ENCODE measurements at places on chromosomes 2 and 18.

GRCh38 chr2:128832946-128833663 is 514.4 kb upstream of the HS6ST1 start:
- no peak for DNase-seq

DNA sequence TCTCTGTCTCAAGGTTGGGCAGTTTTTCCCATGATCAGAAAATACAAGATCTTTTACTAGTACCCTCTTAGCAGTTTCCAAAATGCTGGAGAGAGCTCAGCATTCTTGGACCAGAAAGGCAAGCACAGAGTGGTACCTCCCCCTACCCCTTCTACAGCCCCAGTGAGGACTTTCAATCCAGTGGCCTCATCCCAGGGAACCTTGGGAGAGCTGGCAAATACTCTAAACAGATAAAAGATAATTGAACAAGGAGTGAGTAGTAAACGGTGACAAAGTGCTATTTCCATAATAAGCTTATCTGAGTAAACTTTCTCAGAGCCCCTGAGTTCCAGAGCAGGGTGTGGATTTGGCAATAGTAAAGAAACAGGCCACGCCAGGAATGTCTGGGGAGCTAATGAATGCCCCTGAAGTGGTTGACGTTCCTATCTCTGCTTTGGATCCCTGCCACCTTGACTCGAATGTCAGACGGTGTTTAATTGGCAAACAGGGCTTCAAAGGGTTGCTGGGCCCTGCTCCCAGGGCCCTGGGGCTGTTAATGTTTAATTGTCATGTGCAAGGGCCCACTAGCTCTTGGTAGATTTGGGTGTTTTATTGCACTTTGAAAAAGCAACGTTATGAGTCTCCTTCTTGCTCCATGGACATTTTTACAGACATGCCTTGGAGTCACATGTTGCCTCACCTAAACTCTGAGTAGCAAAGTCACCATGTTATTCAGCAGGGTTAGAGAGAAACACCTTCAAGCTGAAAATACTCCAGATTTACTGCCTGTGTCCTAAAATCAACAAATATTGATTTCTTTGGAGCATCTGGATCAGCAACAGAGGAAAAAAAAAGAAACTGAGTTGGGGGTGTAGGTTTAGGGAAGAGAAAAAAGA is 239.9 kb downstream of the CYRIA start:
- no peak for DNase-seq

DNA sequence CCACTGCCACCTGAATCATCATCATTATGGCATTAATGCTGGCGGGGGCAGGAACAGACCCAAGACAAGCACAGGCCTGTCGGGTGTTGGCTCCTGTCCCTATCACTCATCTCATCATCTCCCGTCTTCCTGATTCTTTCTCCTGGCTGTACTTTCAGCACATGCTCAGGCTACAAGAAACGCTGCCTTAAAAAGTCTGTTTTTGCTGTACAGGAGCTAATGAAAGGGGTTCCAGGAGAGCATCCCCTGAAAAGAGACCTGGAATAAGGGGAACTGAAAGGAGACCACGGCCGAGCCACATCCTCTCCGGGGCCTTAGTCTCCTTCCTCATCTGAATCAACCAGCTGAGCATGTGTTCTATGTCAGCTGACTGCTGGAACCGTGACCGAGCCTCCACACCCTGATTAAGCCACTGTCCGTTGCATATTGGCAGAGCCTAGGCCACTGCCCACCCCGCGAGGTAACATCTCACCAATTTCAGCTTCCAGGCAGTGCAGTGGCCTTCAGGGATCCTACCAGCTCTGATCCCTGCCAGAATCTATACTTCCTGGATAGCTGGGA is 62.6 kb downstream of the DNMT3A start:
- DNase-seq = no peak

- DNase-seq = no peak
Measured at GRCh38 chr2:74010087-74010541, 25.4 kb downstream of the TET3 start.

DNA sequence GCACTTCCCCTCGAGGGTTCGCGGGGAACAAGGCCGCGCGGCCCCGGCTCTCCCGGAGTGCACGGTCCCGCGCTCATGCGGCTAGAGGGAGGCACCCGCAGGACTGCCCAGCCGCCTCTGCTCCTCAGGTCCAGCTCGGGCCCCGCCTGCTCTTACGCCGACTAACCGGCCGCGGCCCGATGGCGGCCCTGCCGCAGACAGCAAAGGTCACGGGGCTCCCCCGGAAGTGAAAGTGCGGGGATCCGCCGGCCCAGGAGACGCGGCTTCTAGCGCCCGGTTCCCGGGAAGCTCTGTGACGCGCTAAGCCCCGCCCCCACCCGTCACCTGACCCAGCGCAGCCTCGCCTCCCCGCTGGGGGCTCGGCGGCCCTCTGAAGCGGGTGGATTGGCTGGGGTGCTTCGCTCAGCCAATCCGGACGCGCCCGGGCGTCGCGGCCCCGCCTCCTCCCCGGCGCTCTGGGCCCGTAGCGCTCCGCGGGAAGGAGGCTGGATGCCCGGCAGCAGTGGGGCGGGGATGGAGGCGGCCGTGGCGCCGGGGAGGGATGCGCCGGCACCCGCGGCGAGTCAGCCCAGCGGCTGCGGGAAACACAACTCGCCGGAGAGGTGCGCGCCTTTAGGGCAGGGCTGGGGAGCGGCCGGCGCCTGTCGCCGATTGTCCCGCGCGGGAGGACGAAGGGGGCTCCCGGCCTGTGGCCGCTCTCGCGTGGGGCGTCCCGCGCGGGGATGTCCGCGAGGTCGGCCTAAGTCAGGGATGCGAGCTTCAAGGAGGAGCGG is at the start of gene SCLY:
TSS of gene SCLY (plus strand) at position 460 of the 773 bp plus-strand sequence. CDS start at position 514, 54 bp downstream.
- peak; percentile 97 for DNase-seq

- no peak for DNase-seq
Measured at GRCh38 chr18:32258148-32258547, 68.3 kb downstream of the MEP1B start.

GRCh38 chr2:151611351-151611750 is 122.9 kb downstream of the NEB start:
- DNase-seq = no peak

GRCh38 chr2:10658914-10659257 is 30.9 kb downstream of the NOL10 start:
- DNase-seq = no peak

DNA sequence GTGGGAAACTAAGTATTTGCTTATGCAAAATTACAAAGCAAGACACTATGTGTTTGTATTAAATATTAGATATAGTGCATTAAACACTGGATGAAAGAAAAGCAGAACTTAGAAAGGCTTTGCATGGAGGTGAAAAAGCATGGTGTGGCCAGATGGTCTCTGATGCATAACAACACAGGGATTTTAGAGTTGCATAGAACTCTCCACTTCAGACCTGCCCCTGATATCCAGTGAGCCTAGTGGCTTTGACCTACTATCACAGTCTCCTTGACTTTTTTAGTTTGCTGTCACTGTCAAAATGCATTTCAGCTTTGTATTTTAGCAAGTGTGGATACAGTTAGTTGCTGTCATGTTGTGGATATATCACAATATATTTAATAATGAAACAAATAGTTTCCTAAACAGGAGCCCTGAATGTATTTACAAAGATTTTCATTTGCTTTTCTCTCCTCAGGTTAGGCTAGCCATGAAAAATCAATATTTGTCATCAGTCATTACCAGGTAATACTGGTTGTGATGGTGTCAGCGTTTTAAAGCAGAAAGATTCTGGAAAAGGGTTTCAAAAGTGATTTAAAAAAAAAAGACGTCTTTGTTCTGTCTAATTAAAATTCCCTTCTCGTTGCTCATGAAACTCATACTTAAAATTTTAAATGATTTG is 5.2 kb downstream of the CSRNP3 start:
- DNase-seq = no peak

DNA sequence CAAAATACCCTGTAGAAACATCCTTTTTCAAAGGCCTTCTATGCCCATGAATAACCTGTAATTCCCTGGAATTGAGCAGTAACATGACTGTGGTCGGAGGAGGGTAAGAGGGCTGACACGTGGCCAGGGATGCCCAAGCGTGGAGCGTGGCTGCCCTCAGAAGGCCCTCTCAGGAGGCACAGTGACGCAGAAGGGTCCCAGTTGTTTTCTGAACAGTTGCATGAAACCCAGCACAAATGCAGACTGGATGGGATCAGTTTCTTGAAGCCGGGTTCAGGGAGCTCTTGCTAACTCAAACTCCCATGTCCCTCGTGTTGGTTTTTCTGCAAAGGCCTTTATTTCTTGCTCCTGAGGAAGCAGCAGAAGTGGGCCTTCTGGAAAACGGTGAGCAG is 237.0 kb downstream of the ALPK2 start:
- no peak for DNase-seq

GRCh38 chr2:135585586-135585985 is 54.3 kb downstream of the R3HDM1 start:
- no peak for DNase-seq
